Activated T-helper 1 cell treated with anti-CD3 and anti-CD28 coated beads, Interleukin-2, amount 50 U/mL, for 16 hours (primary cell): ENCODE measurements at places on chromosomes 3 and 15.

DNA sequence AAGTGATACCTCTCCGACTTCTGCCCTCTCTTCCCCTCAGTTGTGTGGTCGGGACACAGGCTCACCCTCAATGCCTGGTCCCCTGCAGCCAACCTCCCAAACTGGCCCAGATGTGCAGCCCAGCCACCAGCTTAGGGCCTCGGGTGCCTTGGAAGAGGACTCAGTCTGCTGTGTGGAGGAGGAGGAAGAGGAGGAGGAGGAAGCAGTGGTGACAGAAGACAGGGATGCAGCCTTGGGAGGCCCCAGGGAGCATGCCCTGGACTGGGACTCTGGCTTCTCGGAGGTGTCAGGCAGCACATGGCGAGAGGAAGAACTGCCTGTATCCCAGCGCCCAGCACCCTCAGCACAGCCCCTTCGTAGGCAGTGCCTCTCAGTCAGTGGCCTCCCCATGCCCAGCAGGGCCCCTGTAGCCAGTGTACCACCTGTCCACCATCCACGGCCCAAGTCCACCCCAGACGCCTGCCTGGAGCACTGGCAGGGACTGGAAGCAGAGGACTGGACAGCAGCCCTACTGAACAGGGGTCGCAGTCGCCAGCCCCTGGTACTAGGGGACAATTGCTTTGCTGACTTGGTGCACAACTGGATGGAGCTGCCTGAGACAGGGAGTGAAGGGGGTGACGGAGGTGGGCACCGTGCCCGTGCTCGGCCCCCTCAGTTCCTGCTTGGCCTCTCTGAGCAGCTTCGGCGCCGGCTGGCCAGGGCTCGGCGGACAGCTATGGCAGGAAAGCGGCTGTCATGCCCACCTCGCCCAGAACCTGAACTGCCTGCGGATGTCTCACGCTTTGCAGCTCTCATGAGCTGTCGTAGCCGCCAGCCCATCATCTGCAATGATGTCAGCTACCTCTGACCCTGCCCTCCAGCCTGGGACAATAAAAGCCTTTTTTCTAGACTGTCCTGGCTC, 1.3 kb downstream of the INKA1 start:
- no peak for DNase-seq

DNA sequence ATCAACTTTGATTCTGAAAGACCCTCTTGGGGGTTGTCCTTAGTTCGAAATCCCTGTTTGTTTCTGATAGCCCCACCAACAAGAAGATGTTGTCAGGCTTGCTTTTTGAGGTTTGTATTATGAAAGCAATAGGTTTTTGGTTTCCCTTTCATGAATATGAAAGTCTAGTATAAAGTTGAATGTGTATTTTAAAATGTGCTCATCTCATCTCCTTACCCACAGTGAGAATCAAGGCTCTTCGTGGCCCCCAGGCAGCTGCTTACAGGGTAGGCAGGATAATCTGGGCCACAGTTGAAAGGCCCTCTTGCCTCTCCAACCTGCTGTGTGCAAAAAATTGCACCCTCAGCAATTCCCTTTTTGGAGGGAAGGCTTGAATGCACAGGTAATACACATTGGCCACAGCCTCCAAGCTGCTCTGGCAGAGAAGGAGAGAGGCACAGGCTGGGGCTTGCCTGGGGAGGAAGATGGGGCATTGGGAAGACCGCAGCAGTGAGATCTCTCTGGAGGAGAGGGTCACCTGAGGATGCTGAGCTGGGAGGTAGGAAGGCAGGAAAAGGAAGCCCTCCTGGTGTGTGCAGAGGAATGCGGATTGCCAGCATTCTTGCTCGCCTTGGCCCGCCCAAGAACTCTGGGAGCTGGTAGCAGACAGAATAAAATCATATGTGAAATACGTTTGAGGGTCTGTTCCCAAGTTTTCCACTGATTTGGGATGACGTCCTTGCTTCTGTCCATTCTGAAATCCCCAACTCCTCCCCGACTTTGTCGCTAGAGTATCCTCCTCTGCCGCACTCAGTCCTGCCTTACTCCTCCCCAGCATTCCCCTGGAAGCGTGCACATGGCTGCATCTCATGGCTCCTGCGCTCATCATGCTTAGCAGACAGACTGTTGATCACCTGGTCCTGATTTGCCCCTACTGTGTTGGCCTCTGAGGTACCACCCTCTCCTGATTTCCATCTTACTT, 196.4 kb downstream of the RPLP1 start:
- DNase-seq, result no peak

DNA sequence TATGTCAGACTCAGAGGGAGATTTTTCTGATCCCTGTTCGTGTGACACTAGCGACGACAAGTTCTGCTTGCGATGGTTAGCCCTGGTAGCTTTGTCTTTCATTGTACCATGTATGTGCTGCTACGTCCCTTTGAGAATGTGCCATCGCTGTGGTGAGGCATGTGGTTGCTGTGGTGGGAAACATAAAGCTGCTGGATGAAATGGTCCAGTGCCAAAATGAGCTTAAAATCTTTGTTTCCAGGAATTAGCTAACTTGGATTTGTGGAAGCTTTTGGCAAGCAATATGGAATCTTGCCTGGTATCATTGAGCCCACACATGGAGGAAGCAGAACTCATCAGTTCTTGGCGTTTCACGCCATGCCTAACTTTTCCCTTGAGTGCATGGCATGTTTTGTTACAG, 98.8 kb downstream of the SPRED1 start:
- no peak for DNase-seq

DNA sequence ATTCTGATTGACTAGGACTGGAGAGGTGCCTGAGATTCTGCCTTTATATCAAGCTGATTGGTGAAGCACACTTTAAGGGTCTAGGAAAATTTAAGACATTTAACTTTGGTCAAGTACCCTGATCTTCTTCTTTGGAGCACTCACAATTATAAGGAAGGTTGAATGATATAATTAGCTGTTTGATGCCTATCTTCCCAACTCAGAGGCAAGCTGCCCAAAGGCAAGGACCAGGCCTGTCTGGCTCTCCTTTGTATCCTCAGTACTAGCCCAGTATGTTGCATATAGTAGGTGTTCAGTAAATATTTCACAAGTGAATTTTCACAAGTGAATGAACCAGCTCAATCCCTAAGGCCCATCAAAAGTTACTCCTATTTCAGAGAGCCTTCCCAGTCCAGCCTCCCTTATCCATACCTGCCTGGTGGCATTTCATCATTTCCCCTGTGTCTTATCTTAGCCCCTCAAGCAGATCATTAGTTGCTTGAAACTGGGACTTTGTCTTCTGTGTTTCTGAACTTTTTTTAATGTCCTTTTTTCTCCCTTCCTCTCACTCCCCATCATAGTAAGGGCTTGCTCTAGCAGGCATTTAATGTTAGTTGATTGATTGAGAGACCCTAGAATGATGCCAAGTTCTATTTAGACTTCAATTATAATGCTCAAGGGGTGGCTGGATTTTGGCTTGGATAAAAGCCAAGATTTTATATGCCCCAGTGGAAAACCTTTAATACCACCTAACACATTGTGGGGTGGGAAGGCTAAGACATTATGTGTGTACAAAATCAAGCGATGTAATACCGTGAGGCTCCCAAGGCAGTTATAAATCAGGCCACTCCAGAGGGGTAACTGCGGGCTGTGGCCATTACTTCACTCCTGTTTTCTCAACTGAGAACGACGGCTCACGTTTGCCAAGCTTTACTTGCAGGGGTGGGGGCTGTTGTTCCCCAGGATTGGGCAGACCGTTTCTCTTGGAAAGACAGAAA, 43.2 kb upstream of the BOC start:
- no peak for DNase-seq

DNA sequence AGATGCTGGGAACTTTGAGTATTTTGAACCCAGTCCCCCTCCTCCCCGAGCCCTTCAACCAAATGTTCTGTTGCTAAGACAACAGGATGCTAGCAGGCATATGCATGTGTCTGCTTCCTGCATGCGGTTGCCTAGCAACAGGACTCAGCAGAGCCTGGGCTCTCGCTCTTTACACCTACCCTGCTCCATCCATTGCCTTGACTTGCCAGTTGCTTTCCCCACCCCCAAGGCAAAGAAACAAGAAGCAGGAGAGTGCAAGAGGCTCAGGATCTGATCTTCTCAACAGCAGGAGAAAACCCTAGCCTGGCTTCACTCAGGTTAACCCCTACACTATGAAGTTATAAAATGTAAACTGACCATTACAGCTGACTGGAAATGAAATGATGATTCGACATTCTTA, 393.0 kb downstream of the IGSF11 start:
- no peak for DNase-seq

DNA sequence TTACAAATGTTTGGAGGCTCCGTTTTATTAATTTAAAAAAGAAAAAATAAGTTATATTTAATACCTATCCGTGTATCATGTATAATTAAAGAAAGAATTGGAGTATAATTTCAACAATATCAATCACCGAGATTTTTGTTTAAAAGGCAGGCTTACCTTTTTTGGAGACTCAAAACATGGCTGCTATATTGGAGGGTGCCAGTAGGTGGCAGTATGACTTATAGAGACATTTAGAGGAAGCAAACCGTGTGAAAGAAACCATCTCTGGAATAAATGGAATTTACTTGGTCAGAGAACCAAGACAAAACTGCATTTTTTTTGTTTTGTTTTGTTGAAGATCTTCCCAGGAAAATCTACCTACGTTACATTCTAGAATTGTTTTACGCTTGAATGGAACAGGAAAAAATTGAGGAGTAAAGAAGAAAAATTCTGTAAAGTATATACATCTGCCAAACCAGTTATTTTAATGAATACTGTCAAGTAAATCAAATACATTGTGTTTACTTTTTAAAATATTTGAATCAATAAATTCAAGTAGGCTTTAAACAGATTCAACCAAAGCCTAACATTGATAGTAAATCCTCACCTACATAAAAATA, 802.6 kb upstream of the ALCAM start:
- DNase-seq, result peak; percentile 14

- DNase-seq, result no peak
Measured at GRCh38 chr3:183328823-183329222, 75.8 kb downstream of the B3GNT5 start.

DNA sequence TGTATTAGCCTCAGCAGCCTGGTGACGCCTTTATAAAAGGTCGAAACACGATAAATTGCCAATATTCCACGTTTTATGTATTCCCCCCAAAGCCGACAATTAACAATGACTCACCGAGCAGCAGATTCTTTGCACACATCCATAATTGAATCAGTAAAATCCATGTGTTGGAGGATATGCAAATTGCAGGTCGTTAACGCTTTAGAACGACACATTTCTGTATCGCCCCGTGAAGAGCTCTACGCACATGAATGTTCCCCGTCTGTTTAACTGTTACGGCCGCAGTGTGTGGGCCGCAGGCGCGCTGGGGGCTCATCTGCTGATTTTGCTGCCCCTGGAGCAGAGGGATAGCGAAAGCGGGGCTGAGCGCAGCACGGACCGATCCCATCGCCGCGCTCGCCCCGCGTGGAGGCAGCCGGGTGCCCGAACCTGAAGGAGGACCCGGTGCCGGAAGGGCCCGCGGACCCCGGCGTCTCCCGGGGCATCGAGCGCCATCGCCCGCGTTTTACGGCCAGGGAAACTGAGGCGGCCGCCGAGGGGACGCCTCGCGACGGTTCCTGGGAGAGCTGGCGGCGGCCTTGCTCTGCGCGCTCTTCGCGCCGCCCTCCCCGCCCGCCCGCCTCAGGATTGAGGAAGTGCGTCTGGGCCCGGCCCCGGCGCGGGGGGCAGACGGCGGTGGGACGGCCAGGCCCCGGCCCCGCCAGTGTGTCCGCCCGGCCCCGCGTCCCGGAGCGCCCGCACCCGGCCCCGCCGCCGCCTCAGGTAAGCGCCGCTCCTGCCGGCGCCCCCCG, at the start of gene LRRK1:
Gene LRRK1 (plus strand): TSS at position 668 of the 791 bp plus-strand sequence. CDS start 5,276 bp downstream, outside the sequence.
- DNase-seq, result no peak

DNA sequence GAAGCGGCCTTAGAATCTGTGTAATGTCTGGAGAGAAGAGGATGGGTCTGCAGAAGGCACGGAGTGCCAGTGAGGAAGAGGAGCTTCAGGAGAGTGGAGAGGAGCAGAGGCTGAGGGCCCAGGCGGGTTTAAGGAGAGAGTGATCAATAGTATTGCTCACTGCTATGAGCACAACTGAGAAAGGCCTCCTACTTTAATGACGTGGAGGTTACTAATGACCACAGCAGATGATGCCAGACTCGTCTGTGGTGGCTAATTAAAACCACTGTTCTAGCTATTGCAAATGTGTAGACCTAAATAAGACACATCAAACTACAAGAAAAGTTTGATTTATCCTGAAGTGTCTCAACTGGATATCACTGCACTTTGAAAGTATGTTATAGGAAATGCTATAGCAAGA, 33.2 kb downstream of the MTMR10 start:
- no peak for DNase-seq

GRCh38 chr15:68644083-68644904, 65.5 kb downstream of the CORO2B start:
- no peak for DNase-seq

DNA sequence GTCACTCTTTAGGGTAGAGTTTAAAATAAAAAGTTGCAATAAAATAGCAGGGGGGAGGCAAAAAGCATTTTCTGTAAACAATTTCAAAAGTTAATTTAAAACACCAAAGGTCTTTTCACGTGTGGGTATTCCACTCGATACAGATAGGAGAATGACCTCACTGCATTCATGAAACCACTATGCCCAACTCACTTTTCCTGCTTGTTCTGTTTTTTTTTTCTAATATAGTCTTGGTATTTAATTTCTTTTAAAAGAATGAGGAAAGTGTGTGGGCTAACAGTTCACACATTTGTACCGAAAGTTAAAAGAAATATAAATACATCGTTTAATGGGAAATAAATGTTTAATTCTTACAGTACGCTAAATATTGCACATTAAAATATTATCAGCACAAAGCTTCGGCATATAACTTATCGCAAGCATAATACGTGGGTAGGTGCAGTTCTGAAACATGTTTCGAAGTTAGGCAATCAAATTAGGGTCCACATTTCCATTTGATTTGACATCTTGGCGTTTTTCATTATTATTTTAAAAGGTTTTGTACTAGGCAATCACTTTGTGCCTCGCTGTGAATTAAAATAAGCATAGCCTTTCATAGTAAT, 41.4 kb downstream of the VGLL4 start:
- no peak for DNase-seq

GRCh38 chr3:10327592-10327991, 6.7 kb upstream of the SEC13 start:
- DNase-seq, result no peak

DNA sequence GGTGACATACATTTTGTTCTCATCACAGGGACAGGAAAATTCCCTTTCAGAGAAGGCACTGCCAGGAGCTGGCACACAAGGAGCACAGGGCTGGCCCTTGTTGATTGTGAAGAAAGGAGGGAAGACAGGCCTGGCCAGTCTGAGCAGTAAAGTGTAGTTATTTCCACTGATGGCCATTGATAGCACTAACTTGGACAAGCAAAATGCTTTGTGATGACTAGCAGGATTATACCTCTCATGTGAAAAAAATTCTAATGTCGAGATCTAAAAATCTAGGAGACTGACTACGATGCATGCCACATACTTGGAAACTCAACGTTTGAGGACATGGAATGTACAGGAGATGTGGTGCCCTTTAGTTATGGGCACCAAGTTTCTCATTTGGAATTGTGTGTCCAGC, 54.3 kb upstream of the ST8SIA2 start:
- DNase-seq, result no peak

DNA sequence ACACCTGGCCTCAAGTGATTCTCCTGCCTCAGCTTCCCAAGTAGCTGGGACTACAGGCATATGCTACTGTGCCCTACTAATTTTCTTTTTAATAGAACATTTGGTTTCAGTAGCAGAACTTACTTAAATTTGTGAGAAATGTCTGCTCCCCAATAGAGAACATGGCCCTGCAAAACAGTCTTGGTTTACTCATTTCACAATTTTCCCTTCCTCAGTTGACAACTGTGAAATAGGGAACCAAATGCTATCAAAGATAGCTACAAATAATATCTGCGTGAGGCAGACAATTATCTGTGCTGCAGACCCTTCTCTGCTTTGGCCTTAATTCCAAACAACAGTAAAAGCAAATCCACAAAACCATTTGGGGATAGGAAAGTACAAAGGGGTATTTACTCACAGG, 22.6 kb downstream of the METTL6 start:
- DNase-seq, result no peak
